ENCODE measurements at places on chromosomes 4 and X.

GRCh38 chrX:259692-260355 lies 21.4 kb upstream of the PLCXD1 start:
- no peak for DNase-seq

- no peak for DNase-seq
Measured at GRCh38 chrX:153519569-153520286, 2.3 kb downstream of the ATP2B3 start.

DNA sequence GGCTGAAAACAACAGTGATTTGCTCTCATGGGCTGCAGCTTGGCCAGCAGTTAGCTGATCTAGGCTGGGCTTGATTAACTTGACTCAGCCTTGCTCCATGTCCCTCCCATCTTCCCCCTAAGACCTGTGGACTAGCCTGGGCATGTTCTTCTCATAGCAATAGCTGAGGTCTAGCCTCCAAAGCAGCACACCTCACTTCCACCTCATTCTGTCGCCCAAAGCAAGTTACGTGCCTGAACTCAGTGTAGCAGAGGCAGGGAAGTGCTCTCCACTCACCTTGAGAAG lies 62.2 kb downstream of the EVC start:
- DNase-seq, result no peak

DNA sequence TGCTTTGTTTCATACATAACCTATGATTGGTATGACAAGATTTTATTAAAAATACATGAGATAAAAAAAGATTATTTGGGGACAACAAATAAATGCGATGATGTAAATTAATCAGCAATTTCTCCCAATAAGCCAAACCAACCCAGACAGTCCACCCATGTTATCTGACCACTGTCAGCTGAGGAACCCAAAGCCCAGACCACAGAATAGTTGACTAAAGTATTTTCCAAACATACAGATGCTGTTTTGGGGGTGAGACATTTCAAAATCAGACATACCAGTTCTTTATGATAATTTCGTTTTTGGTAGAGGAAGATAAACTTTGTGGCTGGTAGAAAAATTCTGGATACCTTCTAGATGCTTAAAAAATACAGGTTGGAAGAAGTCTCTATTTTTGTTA lies 650.8 kb upstream of the FAM241A start:
- no peak for DNase-seq

Data from D341Med (cell line).